Skeletal muscle cell (primary cell): ENCODE measurements at places on chromosomes 2 and 18.

- DNase-seq, result no peak
Observed at GRCh38 chr2:55109219-55109891, 59.1 kb upstream of the RTN4 start.

DNA sequence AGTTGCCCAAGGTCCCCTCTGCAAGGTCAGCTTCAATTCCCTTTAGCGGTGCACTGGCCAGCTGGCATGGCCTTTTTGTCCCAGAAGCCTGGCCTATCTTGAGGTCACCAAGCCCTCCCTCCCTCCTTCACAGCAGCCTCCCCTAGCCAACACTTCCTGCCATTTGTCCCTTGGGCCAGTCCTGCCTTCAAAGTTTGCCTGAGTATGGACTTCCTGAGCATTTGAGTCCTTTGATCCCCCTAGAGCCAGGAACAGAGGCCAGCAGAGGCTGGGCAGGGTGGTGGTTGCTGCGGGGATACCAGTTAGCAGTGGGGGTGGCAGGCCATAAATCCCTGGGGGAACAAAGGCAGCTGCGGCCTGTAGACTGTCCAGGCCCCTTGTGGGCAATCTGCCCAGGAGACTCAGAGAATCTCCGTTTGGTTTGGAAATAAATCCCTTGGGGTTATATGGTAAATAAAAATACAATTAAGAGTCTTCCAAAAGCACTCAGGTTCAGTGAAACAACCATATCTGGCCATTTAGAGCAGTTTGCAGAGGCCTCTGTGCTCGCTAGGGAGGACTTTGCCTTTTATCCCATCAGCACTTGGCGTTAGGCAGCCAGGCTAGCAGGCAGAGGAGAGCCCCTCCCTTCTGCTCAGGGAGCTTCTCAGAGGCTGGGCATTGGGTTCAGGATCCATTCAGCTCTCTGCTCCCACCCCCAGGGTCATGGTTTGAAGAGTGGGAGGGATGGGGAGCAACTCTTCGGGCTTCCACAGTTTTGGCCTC, 3.1 kb upstream of the HES6 start:
- no peak for DNase-seq

DNA sequence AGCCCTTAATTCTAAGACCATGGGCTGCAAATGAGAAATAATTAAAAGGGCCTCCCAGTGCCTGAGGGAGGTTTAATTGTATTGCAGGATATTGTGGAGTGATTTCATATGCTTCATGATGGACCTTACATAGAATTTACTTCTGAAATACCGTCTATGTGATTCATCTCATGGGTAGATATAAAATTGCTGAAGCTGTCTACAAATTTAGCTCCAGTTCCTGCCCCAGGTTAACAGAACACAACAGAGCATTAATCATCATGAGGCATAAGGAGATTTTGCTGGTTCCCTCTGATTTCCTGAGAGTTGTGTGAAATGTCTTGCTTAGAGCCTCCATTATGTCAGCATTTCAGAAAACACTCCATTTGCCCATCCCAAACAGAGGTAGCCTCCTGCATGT, 770 bp downstream of the UPP2 start:
- peak; percentile 7 for DNase-seq

GRCh38 chr2:107028661-107029060, 142.7 kb upstream of the ST6GAL2 start:
- no peak for DNase-seq

- no peak for DNase-seq
Observed at GRCh38 chr2:36672199-36672598, 24.3 kb upstream of the VIT start.

- DNase-seq, result peak; percentile 62
Observed at GRCh38 chr2:163774862-163775261, 39.1 kb upstream of the FIGN start.

DNA sequence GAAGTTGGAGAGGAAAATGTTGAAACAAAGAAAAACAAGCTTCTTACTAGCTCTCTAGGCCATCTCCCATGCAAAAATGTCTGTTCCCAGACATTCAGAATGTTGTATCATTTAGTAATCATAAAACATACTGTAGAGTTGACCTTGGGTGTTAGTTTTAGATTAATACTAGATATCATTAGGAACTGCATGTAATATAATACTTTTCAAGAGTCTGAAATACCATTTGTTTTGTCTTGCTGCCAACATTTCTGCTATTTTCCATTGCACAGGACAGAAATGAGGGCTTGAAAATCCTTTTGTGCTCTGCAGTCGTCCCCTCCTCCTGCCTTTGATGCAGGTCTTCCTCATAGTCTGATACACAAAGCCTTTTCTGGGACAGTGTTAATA, 89.5 kb upstream of the RBMS1 start:
- no peak for DNase-seq

DNA sequence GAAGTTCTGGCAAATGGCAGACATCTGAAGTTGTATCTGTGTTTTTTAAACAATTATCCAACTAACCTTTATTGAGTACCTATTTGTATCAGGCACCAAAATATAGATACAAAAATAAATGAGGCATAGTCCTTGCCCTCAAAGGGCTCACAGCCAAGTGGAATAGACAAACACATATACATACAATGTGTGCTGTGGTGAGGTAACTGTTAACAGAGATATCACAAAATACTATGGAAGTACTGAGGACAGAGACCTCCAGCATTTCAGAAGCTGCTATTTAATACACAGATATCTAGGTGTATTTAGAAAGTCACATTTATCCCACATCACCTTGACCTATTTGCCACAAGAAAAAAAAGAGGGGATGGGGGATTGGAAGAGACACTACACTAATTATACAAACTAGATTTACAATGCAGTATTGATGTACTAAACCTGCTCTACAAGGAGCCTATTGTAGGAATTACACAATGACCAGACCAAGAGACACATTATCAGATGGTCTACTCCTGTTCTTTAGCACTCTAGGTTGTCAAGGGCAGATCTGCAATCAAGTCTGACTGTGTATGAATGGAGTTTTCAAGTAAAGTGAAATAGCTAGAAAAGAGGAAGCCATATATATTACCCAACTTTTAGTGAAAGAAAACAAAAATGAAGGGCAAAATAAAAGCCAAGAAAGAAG, 62.2 kb downstream of the SPIRE1 start:
- DNase-seq, result no peak

GRCh38 chr2:113716291-113716690, 40.2 kb downstream of the SLC35F5 start:
- no peak for DNase-seq

GRCh38 chr2:148622366-148622765, 22.2 kb upstream of the EPC2 start:
- no peak for DNase-seq

DNA sequence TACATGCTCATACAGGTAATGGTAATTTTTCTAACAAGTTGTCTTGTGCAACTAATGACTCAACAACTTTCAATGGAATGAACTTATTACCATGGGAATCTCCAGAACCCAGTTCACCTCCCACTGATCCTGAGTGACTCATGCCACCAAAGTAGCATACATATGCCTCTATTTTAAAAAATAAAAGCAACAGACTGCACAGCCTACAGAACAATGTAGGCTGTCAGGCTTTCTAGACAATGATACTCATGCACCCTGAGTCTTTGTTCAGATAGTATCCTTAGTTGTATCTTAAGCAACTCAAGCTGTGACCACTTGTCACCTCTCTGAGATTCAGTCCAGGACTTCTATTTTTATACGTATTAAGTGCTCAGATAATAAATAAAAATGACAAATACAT, 531.0 kb upstream of the SETBP1 start:
- peak; percentile 84 for DNase-seq

GRCh38 chr2:15764683-15765011, 173.0 kb downstream of the DDX1 start:
- no peak for DNase-seq

DNA sequence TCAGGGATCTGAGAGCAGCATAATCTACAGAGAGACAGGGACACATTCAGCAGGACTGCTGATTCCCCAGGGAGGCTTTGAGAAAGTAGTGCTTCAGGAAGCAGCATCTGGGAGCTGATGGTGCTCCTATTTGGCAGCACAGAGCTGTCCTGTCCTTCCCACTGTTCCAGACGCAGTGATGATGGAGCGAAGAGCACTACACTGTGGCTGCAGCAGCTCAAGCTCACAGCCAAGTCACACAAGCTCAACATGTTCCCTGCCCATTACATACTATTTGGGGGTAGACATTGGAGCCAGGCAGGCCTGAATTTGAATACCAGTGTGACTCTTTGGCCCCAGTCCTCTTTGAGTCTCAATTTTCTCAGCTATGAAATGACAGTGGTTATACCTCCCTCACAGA, 15.2 kb upstream of the GALM start:
- no peak for DNase-seq

GRCh38 chr2:85804583-85804982, 50.8 kb downstream of the ATOH8 start:
- no peak for DNase-seq

- DNase-seq, result no peak
Observed at GRCh38 chr18:12474876-12475275, 67.1 kb downstream of the PRELID3A start.

GRCh38 chr2:182359990-182360662, 66.7 kb downstream of the PDE1A start:
- no peak for DNase-seq
